PC-3 (cell line): ENCODE measurements at places on chromosomes 1 and 21. TPM values are rescaled to one million over a fixed set of nuclear protein-coding genes. Genes with fewer than 3 reads are reported as not detected.

- peaks cover 17% of the 10 kb centered on the region for H3K4me1 ChIP-seq
- peak overlapping the region; percentile 59 for H3K27ac ChIP-seq
- DNase-seq, result peak; percentile 64
- peaks cover 8% of the 10 kb centered on the region; the same call in 1 of the 2 replicates for H3K36me3 ChIP-seq
- no peak overlapping the region for H3K4me3 ChIP-seq
- H3K27me3 ChIP-seq, result no peaks in the 10 kb centered on the region
Measured at GRCh38 chr1:6325482-6325881, 64.6 kb upstream of the GPR153 start.

DNA sequence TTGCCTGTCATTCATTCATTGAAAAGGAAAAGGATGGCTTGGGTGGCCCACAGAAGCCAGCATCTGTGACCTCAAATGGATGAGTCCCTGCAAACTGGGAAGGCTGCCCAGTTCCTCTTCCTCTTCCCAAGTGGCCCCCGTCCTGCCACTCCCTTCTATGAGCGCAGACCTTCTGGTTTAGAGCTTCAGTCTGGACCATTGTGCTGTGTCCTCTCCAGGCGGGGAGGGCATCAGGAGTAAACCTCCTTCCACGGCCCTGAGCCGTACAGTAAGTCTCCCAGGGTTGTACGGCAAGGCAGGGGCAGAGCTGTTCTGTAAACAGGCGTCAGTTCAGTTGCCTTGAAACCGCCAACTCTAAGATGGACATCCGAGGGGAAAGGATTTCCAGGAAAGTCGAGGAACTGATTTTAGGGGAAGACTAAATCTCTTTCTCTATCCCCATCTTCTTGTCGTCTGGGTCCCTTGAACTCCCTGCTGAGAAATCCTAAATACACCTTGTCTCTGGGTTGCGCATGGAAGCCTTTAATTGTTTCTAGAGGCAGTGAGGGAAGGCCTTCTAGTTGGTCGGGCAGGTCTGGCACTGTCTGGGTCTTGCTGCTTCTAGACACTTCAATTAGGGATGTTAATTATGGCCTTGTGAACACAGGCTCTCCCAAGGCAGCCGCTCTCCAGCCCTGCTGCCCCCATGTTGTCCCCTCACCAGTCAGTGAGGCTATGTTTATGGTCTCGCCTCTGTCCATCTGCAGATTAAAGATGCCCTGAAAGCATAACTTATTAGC, 22.1 kb downstream of the SOX13 start:
- no peak overlapping the region for H3K27ac ChIP-seq
- peaks cover 27% of the 10 kb centered on the region for H3K4me1 ChIP-seq
- H3K36me3 ChIP-seq, result no peaks in the 10 kb centered on the region
- no peak overlapping the region for H3K4me3 ChIP-seq
- no peaks in the 10 kb centered on the region for H3K27me3 ChIP-seq

- H3K27me3 ChIP-seq, result no peaks in the 10 kb centered on the region
- no peaks in the 10 kb centered on the region for H3K36me3 ChIP-seq
- H3K4me3 ChIP-seq, result no peak overlapping the region
- no peak overlapping the region for H3K27ac ChIP-seq
Measured at GRCh38 chr1:59751801-59752200, 62.9 kb upstream of the HOOK1 start.

- no peak for DNase-seq
- H3K4me1 ChIP-seq, result peaks cover 15% of the 10 kb centered on the region; the same call in 1 of the 2 replicates
- no peaks in the 10 kb centered on the region for H3K27me3 ChIP-seq
- H3K36me3 ChIP-seq, result no peaks in the 10 kb centered on the region
- H3K27ac ChIP-seq, result no peak overlapping the region
Measured at GRCh38 chr1:107147843-107148242, 7.0 kb downstream of the NTNG1 start.

DNA sequence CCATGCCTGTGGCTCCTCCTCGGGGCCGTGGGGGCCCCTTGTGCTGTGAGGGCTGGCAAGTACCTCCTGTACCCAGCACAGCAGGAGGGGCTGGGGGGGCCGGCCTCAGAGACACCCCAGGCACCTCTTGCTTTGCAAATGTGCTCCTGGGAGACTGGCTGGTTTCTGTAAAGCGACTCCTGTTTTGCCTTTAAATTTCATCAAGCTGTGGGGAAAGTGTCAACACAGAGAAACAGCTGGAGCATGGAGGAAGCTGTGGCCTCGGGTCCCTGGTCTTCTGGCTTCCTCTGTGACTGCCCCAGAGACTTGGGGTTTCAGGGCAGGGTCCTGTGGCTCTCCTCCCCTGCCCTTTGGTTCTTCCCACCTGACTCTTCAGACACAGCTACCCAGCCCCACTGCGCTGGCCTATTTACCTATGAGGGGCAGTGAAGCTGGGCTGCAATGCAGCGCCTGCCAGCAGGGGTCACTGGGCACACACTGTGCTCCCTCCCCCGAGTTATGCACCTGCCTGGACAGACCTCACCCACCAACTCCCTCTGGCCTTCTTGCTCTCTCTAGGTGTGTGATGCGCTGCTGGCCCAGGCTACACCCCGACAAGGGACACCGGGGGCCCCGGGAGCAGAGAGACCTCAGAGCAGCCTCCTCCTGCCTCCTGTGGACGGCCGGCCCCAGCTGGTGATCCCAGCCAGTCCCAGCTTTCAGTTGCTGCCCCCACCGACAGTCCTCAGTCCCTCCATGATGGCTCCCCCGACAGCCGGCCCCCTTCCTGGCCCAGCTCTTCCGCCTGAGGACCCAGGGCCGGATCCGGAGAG, 17.6 kb upstream of the PEX10 start:
- H3K36me3 ChIP-seq, result no peaks in the 10 kb centered on the region
- peaks cover 19% of the 10 kb centered on the region for H3K27me3 ChIP-seq
- no peak overlapping the region for H3K4me3 ChIP-seq
- no peak overlapping the region for H3K27ac ChIP-seq
- DNase-seq, result peak; percentile 67
- no peaks in the 10 kb centered on the region for H3K4me1 ChIP-seq

GRCh38 chr1:1677718-1678580, 14.6 kb downstream of the SLC35E2B start:
- H3K36me3 ChIP-seq, result peaks cover 3% of the 10 kb centered on the region; the same call in 1 of the 2 replicates
- no peaks in the 10 kb centered on the region for H3K4me1 ChIP-seq
- DNase-seq, result peak; percentile 0
- H3K4me3 ChIP-seq, result no peak overlapping the region
- no peak overlapping the region for H3K27ac ChIP-seq

GRCh38 chr1:150683914-150684313, 13.0 kb downstream of the GOLPH3L start:
- peaks cover 7% of the 10 kb centered on the region for H3K4me1 ChIP-seq
- no peak overlapping the region for H3K4me3 ChIP-seq
- no peak for DNase-seq
- H3K27me3 ChIP-seq, result no peaks in the 10 kb centered on the region
- peaks cover 21% of the 10 kb centered on the region; the same call in 1 of the 2 replicates for H3K36me3 ChIP-seq
- no peak overlapping the region for H3K27ac ChIP-seq

The LYPD8 gene
- total RNA-seq, result not detected in 2 replicates

The DFFB gene
- 17.1 and 19.6 TPM in 2 replicates for total RNA-seq

- H3K27me3 ChIP-seq, result peaks cover 73% of the 10 kb centered on the region
- H3K4me1 ChIP-seq, result no peaks in the 10 kb centered on the region
- no peak for DNase-seq
- H3K27ac ChIP-seq, result no peak overlapping the region
Measured at GRCh38 chr1:214143006-214143992, 137.7 kb upstream of the SMYD2 start.

GRCh38 chr1:40239626-40240025, 8.1 kb upstream of the TMCO2 start:
- H3K4me1 ChIP-seq, result peaks cover 32% of the 10 kb centered on the region
- DNase-seq, result no peak
- H3K27ac ChIP-seq, result no peak overlapping the region
- H3K4me3 ChIP-seq, result no peak overlapping the region
- no peaks in the 10 kb centered on the region for H3K27me3 ChIP-seq

DNA sequence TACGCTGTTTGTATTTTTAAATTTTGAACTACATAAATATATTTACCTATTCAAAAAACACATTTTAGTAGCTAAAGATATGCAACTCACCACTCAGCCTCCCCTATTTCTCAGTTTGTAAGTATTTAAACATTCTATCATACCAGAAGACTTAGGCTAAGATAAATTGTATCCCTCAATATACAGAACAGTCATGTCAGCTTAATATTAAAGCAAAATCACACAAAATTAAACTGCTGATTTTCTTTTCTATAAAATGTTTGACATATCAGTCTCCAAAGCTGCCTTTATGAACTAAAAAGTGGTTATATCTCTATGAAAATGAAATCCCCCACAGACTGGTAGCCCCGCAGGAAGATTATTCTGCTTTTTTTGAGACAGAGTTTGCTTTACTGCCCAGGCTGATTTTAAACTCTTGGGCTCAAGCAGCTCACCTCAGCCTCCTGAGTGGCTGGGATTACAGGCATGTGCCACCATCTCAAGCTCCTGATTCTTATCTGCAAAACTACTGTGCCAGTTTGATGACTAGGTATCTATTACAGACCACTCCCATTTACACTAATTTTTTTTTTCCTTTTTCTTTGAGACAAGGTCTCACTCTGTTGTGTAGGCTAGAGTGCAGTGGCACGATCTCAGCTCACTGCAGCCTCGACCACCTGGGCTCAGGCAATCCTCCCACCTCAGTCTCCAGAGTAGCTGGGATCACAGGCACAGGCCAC, 37.6 kb downstream of the NRDC start:
- H3K4me1 ChIP-seq, result no peaks in the 10 kb centered on the region
- H3K36me3 ChIP-seq, result peaks cover 17% of the 10 kb centered on the region; the same call in 1 of the 2 replicates
- no peak overlapping the region for H3K4me3 ChIP-seq
- no peaks in the 10 kb centered on the region for H3K27me3 ChIP-seq

DNA sequence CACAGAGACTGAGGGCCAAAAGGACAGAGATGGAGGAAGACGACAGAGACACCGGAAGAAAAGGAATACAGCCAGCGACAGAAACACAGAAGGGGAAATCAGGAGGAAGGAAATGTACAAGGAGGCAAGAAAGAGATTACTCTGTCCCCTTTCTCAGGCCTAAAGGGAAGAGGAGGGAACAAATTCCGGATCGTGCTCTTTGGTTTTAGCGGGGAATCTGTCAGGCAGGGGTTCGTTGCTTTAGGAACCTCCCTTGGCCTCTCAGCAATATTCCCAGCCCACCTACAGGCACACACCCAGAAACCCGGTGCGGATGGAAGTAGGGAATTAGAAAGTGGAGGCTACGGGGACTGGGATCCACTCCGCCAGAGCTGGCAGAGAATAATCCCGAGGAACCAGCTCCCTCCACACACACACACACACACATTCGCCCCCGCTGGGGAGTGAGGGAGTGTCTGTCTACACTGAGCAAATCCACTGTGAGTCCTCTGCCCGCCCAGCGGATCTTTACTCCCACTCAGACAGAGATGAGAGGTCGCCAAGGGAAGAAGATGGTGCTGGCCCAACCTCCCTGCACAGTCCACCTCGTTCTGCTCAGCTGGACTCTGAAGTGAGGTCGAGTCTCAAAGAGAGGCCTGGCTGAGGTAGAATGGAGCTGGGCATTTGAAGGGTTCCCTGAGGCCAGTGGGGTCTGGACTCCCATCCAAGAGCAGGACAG, 5.7 kb downstream of the TAL1 start:
- peaks cover 75% of the 10 kb centered on the region for H3K27me3 ChIP-seq
- H3K4me3 ChIP-seq, result no peak overlapping the region
- H3K27ac ChIP-seq, result no peak overlapping the region
- DNase-seq, result no peak

- DNase-seq, result no peak
- no peaks in the 10 kb centered on the region for H3K36me3 ChIP-seq
- no peaks in the 10 kb centered on the region for H3K27me3 ChIP-seq
- no peaks in the 10 kb centered on the region for H3K4me1 ChIP-seq
Measured at GRCh38 chr1:106344494-106344893, 712.0 kb upstream of the PRMT6 start.

The CLCNKA gene
- total RNA-seq, result not detected in 2 replicates

The PTPN22 gene
- 0.04 and 0.17 TPM in 2 replicates for total RNA-seq

The FNDC10 gene
- 7.9 and 8.8 TPM in 2 replicates for total RNA-seq

GRCh38 chr1:241646201-241646600, 5.9 kb upstream of the WDR64 start:
- H3K4me3 ChIP-seq, result no peak overlapping the region
- H3K27ac ChIP-seq, result no peak overlapping the region
- H3K27me3 ChIP-seq, result no peaks in the 10 kb centered on the region
- peaks cover 14% of the 10 kb centered on the region for H3K4me1 ChIP-seq
- DNase-seq, result no peak

The SLC45A1 gene
- total RNA-seq, result 0.62 and 0.75 TPM in 2 replicates

DNA sequence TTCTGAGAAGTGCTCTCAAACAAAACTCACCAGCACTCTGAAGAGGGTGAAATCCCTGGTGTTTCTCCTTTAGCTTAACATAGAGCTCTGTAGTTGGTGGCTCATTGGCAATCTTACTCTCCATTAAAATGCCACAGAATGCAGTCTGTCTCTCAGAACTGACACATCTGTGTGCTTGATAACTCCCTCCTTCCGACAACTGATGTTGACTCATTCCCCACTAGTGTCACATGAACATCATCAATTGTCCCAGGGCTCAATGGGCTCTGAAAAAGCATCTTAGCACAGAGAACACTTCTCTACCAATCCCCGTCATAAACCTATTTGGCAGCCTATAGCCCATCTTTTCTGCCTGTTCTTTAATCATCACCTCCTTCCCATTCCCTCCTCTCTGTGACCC, 133.2 kb upstream of the ZC3H11B start:
- no peak overlapping the region for H3K27ac ChIP-seq
- H3K27me3 ChIP-seq, result no peaks in the 10 kb centered on the region
- no peaks in the 10 kb centered on the region for H3K4me1 ChIP-seq
- DNase-seq, result no peak

- peaks cover 7% of the 10 kb centered on the region; the same call in 1 of the 2 replicates for H3K4me1 ChIP-seq
- H3K27me3 ChIP-seq, result no peaks in the 10 kb centered on the region
- H3K36me3 ChIP-seq, result no peaks in the 10 kb centered on the region
- H3K4me3 ChIP-seq, result no peak overlapping the region
Measured at GRCh38 chr1:109192433-109192832, 21.3 kb upstream of the SARS1 start.

The CSF3R gene
- not detected in 2 replicates for total RNA-seq

The ITLN2 gene
- total RNA-seq, result not detected in 2 replicates

DNA sequence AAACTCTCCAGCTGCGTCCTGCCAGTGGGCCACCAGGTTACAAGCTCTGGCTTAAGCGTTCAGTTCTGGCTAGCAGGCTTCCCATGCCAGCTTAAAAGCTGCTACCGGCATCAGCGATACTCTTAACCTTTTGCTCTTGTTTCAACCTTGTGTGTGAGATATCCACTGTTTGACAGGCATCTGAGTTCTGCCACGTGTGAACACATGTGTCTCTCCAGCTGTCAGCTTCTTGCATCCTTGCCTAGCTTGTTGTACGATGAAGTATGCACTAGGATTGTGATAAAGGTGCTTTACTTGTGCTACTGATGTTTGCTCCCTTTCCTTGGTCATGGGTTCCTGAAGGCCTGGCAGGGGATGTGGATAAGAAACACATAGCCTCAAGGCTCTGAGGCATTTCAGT, 201.6 kb downstream of the PRDM2 start:
- peaks cover 31% of the 10 kb centered on the region for H3K27me3 ChIP-seq
- no peak for DNase-seq
- H3K27ac ChIP-seq, result no peak overlapping the region
- no peak overlapping the region for H3K4me3 ChIP-seq
- peaks cover 16% of the 10 kb centered on the region for H3K4me1 ChIP-seq
